Muscle of leg (tissue), 16 donors: ENCODE measurements at places on chromosomes 4 and X. TPM values are rescaled to one million over a fixed set of nuclear protein-coding genes. Genes with fewer than 3 reads are reported as not detected.
A peak's percentile ranks its signal among the peaks of the same experiment; 100 is the strongest.

SPANXA2 gene
- total RNA-seq, result not detected

EREG gene
- under 0.01 TPM for total RNA-seq

DNA sequence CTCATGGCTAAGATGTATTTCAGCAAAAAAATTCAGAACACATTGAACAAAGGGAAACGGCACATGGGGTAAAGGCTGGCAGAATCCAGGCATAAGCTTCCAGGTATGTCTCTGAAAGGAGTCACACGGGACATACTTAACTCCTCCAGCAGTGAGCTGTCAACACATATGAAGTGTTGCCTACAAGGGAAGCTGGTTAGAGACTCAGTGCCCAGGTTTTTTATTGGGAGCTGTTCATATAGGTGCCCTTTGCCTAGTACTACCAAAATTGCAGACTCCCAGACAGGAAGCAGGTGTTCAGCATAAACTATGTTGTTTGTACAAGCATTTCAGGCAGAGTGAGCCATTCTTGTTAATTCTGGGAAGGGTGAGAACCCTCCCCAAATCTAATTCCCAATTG, 77.4 kb upstream of the PUDP start:
- no peaks in the 10 kb centered on the region for H3K4me1 ChIP-seq
- H3K27me3 ChIP-seq, result peaks cover 9% of the 10 kb centered on the region
- no peak overlapping the region for H3K4me3 ChIP-seq

DNA sequence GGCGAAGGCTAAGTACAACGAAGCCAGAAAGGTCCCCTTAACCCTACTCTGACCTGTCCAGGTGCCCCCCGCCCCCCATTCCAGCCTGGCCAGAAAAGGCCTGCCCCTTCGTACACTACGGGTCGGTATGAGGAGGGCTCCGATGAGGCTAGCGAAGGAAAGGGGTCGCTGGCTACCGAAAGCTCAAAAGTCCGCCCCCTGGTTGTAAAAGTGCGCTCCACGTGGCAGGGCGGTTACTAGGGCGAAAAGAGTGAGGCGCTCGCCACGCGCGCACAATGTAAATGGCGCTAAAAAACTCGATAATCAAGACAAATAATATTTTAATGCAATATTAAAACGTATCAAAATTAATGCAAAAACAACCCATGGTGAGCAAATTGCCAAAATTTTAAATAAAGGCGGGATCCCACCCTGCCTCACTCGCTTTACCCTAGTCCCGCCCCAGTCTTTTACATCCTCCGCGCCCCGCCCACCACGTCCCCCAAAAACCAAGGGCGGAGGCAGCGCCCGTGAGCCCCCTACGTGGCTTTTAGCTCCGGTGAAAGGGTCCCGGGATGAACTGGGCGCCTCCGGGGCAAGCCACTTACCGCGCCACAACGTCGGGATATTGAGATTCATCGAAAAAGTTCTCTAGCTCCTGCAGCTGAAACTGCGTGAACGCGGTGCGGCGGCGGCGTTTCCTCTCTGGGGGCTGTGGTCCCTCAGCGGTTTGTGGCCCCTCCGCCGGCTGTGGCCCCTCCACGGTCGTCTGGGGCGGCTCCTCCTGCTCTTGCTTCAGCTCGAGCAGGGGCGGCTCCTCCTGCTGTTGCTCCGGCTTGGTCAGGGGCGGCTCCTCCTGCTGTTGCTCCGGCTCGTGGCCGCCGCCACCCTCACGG, 929 bp downstream of the ESX1 start:
- H3K27me3 ChIP-seq, result peaks cover 66% of the 10 kb centered on the region
- H3K36me3 ChIP-seq, result no peaks in the 10 kb centered on the region
- no peak overlapping the region for H3K27ac ChIP-seq
- no peak for DNase-seq
- peak overlapping the region; percentile 5 for H3K4me3 ChIP-seq

DNA sequence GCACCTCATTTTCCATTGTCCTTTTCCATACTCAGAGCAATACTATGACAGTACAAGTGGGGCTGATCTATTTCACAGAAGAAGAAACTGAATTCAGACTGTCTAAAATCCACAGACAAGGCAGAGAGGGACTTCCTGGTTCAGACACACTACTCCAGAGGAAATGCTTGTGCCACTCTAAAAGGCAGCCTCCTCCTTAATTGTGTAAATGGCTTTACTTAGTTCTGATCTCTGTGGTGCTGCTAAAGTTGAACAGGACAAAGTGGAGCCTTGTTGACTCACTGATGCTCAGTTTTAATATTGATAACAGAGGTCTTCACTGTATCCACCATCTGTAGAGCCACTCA, 122.4 kb downstream of the KIT start:
- H3K36me3 ChIP-seq, result no peaks in the 10 kb centered on the region
- no peak overlapping the region for H3K27ac ChIP-seq
- H3K4me1 ChIP-seq, result peaks cover 48% of the 10 kb centered on the region
- no peaks in the 10 kb centered on the region for H3K27me3 ChIP-seq

- H3K27ac ChIP-seq, result no peak overlapping the region
- DNase-seq, result no peak
- no peaks in the 10 kb centered on the region for H3K4me1 ChIP-seq
- no peaks in the 10 kb centered on the region for H3K36me3 ChIP-seq
- no peak overlapping the region for H3K4me3 ChIP-seq
Observed at GRCh38 chr4:169815606-169816005, 57.9 kb upstream of the HPF1 start.

- no peak overlapping the region for H3K4me3 ChIP-seq
- no peak overlapping the region for H3K27ac ChIP-seq
- no peaks in the 10 kb centered on the region for H3K36me3 ChIP-seq
Observed at GRCh38 chrX:39043838-39044550, 242.7 kb downstream of the MID1IP1 start.
